Suppressor macrophage treated with lipopolysaccharide for 4 hours (primary cell): ENCODE measurements at places on chromosomes 12 and 14.

DNA sequence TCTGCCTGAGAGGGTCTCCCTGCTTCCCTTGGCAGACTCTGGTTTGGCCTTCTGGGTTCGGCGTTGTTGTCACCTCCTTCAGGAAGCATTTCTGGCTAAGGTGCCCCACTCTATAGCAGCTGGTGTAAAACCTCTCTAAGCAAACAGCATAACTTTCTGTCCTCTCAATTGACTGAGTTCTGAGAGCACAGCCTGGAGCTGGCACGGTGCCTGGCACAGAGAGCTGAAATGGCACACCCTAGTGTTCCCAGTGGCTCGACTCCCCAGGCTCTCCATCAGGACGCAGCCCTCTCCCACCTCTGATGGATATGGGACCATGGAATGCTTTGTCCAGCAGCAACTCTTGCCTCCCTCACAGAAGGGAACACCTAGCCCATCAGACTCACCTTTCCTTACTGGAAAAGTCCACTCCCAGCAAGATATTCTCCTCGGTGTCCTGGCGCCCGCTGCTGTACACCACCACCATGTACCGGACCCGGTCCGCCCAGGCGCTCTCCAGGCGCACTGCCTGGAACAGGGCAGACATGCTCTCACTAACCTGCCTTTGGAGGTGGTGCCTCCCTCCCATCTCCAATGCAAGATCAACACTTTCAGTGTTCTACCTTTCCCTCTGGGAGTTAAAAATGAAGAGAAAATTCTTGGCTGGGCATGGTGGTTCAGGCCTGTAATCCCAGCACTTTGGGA is 40.6 kb downstream of the SSH1 start:
- DNase-seq = no peak

- peak; percentile 55 for DNase-seq
Measured at GRCh38 chr12:40312982-40313576, 88.3 kb downstream of the LRRK2 start.

DNA sequence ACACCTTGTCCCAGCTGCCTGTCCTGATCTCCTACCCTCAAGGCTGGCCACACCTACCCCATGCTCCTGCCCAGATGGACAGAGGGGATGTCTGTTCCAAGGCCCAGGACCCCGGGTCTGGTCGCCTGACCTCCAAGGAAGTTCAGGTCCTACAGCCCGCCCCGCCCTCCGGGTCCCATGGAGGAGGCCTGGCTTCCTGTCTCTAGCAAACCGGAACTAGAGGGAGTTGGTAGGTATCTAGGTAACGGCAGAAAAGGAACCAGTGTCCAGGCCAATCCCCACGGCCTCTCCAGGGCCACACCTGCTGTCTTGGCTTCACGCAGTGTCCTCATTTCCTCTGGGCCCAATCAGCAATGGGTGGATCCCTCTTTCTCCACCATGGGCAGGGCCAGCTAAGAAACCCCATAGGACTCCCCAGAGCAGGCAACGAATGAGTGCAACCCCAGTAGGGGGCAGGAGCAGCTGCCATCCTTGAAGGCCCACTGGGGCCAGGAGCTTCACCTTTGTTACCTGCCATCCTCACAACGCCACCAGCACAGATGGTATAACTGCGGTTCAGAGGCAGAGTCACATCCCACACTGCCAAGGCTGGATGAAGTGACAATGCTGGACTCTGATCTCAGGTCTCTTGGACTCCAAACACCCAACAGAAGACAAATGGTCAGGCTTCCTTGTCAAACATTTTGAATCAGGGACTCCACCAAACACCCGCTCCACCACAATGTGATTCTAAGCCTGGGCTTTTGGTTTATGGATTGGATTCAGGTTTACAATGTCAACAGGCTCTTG is 25.1 kb upstream of the RPLP0 start:
- no peak for DNase-seq

DNA sequence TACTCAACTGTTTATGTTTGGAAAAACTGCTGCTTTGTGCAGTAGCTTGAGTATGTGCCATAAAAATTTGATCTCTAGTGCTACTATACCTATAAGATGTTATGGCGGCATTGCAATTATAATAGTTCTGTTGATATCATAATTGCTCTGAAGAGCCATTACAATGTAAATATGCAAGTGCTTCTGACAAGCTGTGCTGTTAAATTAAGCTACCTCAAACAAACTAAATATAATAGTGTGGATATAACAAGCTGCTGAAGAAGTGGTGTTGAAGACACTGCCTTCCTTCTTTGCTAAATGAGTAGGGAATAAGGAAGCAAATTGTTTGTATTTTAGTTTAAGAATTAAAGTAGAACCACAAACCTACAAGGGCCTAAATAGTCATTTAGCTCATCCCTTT is 301.0 kb upstream of the MIS18BP1 start:
- no peak for DNase-seq

GRCh38 chr12:94732367-94732990 is 82.1 kb upstream of the TMCC3 start:
- no peak for DNase-seq

- no peak for DNase-seq
Measured at GRCh38 chr12:49133590-49133989, 2.4 kb upstream of the TUBA1B start.

DNA sequence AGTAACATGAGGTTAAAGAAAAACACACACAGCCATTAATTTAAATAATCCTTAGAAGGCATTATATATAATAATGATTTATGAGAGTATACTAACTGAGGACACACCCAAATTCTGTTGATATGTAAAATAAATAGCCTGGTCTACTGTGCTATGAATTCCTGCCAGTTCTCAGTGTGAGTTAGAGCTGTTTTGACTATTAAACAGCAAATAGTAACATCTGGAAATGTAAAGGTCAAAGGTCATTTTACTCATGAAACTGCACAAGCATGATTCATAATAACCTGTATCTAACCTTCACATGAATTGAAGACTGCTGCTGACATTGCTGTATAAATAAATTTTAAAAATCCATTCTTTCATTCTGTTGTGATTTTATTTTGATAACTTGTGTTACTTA is 966.7 kb downstream of the SLC6A15 start:
- no peak for DNase-seq

- no peak for DNase-seq
Measured at GRCh38 chr12:64180951-64181350, 41.1 kb downstream of the KICS2 start.

DNA sequence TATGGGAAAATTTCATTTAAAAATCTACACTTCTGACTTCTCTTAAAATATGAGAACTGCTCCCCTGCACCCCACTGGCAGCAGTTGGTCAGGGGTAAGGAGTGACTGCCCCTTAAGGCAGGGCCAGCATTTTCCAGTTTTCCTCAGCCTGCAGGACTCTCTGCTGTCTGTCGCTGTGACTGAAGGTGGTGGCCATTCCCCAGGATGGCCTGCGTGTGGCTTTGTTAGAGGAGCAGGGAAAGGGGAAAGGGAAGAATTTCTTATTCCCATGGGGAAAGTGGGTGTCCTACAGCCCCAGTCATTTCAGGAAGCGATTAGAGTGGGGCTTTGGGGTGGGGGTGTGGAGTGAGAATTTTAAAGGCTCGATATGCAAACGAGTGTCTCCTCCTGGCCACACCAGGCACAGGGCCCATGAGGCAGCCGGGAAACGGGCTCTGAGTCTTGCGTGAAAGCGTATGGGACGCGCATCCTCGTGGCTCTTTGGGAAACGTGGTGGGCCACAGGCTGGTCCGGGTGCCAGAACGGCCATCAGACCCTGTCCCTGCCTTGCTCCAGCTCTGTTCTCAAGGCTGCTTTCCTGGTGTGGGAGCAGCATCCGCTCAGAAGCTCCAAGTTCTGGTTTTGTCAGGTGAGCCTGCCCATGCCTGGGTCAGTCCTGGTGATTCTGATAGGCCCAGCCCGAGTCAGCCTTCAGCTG is 23.5 kb downstream of the ADGRD1 start:
- no peak for DNase-seq

GRCh38 chr14:100329233-100330006 is 6.3 kb downstream of the SLC25A47 start:
- DNase-seq = peak; percentile 40

DNA sequence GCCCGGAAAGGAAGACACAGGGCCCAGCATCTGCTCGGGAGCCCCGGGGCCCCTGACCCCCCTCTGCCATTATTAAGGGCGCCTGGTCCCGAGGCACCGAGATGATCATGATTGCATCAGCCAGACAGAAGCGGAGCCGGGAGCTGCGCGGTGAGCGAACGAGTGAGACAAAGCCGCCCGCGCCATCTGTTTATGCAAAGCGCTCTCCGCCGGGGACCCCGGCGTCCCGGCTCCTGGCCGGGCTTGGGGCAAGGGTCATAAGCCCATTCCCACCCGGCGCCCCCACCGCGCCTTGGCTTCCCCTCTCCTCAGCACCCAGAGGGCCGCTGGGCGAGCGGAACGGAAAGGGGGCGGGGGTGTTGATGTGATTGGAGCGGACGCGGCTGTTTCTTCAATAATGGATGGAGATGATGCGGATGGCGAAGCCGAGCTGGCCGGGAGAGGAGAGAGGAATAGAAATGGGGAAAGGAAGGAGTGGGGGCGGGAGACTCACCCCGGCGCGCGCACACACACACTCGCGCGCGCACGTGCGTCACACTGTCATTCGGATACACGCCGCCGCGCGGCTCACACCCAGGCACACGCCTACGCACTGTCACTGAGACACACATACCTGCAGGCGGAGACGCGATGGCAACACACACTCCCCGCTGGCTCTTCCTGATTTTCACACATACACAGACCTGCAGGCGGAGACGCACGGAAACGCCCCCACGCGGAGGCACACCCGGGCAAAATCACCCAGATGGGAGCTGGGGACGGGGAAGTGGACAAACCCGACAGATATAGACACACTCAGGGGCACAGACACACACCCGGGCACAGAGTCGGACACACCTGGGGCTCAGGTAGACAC is 10.7 kb downstream of the STAC3 start:
- DNase-seq = peak; percentile 67

GRCh38 chr12:97493731-97494130 is 31.1 kb downstream of the RMST start:
- DNase-seq = no peak

GRCh38 chr14:88005050-88005481 is at the start of gene GPR65:
TSS of gene GPR65 (plus strand) at chr14:88005135. CDS start at chr14:88010848, 5,713 bp downstream.
- peak; percentile 76 for DNase-seq
